ENCODE measurements at places on chromosomes 11 and 22.

DNA sequence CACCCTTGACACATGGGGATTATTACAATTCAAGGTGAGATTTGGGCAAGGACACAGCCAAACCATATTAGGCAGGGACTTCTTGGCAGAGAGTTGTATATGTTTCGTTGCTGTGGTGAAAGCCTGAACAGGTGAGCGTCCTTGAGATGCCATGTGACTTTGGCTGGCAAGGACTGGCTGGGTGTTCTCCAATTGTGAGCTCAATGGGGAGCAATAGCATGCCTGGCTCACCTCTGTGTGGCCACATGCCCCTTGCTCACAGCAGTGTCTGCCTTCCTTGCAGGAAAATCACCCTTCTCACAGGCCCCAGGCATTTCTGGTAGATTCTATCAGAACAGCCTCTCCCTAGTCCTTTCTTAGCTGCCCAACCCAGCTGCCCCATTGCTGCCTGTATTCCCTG, 105.5 kb downstream of the PARVA start:
- no peak for DNase-seq

DNA sequence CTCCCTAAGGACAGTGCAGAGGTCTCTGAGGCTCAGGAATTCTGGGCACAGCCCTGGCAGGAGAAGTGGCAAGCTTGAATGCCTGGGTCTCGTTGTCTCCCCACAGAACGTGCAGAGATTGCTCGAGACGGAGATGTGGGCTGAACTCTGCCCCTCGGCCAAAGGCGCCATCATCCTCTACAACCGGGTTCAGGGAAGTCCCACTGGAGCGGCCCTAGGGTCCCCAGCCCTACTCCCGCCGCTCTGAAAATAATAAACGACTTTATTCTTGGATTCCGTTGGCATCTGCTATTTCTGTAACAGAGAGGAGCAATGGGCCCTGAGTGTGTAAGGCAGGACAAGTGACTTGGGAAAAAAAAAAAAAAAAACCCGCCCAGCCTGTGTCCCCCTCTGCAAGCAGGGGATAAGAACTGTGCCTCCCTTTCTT, 591 bp upstream of the DNAJC4 start:
- DNase-seq, result no peak

GRCh38 chr11:21810650-21811049, 382.2 kb upstream of the ANO5 start:
- DNase-seq, result no peak

DNA sequence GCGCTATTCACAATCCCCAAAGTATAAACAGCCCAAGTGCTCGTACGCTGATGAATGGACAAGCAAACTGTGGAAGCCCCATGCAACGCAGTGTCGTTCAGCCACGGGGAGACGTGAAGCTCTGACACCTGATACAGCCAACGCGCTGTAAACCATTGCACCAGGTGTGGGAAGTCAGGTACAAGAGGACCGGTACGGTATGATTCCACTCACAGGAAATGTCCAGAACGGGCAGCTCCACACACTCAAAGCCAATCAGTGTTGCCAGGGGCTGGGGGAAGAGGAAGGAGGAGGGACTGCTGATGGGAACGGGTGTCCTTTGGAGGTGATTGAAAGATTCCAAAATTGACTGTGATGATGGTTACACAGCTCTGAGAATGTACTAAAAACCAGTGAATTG, 64.5 kb downstream of the BRD1 start:
- DNase-seq, result no peak

GRCh38 chr11:70080763-70081162, 2.6 kb downstream of the ANO1 start:
- DNase-seq, result no peak

DNA sequence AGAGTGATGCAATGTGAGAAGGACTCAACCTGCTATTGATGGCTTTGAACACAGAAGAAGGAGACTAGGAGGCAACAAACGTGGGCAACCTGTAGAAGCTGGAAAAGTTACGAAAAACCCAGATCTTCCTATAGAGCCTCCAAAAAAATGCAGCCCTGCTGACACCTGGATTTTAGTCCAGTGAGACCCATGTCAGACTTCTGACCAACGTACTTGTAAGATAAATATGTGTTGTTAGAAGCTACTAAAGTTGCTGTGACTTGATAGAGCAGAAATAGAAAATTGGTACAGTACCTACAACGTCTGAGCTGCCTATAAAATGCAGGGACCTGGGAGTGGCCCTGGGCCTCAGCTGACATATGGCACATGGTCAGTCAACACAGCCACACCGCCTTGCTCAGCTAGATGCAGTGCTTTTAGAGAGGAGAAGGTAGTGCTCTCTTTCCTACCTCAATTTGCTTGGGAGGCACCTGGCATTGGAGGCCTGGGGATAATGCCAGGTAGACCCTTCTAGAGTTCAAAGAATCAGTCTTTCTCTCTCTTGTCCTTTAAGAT, 97.4 kb downstream of the ARL14EP start:
- DNase-seq, result no peak

DNA sequence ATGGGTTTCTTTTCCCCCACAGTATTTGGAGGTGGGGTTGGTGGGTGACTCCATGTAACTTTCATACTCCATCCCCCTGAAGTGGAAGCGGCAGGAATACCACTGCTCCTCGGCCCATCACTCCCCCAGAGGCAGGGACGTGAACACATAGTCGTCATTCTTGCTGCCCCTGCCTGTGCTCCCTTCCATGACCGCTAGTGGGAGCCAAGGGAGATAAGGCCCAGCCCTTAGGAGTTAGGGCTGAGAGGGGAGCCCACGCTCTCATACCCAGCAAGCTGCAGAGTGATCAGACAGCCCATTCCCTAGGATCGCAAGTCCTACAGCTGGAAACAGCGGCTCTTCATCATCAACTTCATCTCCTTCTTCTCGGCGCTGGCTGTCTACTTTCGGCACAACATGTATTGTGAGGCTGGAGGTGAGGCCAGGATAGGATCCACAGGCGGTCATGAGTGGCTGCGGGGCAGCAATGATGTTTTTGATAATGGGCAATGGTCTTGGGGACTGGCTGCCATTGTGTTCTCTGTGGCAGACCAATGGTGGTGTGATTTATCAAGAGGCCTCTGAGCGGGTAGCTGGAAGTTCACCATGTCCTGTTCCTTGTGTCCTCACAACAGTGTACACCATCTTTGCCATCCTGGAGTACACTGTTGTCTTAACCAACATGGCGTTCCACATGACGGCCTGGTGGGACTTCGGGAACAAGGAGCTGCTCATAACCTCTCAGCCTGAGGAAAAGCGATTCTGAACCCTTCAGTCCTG, 15.9 kb downstream of the RHOG start:
- peak; percentile 58 for DNase-seq

DNA sequence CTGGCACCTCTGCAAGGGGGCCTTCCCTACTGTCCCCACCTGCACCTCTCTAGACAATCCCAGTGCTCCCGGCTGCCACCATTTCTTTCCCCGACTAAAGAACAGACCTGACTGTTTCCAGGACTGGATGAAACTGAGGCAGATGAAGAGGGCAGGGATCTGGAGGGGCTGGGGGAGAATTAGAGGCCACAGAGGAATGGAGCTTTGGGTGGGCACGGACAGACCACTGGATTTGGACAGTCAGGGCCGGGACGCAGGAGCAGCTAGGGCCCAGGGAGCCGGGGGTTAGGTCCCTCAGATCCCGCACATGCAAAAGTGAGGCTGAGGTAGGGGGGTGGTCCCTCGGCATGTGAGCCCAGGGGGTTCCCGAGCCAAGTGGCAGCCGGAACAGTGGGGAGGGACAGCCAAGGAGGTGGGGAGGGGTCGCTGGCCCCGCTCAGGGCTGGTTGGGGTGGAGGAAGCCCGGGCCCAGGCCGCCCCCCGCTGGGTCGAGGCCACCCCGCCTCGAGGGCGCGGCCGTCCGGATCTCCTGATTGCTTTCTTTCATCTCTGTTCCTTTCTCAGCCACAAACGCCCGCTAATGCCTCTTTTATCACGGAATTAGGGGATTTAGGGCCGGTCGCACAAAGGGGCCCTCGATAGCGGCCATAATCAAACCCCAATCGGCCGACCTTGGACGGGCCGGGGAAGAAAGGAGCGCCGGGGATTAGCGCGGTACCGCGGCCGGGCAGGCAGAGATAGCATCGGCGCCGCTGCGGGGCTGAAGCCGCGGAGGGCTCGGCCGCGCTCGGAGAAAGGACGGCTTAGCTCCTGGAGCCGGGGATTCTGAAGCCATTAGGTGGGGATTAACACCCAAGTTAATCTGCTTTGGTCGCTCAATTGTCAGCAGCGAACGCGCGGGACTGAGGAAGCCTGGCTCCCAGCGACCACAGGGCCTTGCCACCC, 9.3 kb downstream of the SLC25A1 start:
- DNase-seq, result no peak

DNA sequence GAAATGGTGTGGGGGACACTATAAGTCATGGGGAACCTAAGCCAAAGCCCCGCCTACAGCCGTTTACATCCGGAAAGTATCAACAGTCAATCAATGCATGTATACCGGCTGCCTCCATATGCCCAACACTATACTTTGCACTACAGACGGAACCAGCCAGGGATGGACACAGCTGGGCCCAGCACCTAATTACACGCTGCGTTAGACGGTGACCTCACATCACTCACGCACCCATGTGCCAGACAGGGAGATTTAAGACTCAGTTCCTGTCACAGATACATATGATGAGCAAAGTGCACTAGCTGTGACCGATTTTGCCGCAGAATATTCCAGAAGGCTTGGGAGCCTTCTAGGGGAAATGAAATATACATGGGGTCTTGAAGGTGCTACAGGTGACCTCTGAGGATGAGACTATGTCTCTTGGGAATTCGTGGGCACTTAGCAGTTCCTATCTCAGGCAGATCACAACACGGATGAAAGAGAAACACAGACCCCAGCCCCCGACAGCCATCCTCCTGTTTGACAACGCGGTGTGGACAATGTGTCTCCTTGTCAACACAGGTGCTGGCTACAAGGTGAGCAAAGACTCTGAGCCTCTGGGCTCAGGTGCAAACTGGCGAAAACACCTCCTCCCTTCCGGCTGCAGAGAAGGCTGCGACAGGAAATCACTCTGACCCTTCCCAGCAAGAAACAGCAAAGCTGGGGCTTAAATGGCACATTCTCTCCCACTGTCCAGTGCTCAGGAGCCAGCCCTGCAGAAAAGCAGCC, 8.0 kb downstream of the AHNAK start:
- no peak for DNase-seq

DNA sequence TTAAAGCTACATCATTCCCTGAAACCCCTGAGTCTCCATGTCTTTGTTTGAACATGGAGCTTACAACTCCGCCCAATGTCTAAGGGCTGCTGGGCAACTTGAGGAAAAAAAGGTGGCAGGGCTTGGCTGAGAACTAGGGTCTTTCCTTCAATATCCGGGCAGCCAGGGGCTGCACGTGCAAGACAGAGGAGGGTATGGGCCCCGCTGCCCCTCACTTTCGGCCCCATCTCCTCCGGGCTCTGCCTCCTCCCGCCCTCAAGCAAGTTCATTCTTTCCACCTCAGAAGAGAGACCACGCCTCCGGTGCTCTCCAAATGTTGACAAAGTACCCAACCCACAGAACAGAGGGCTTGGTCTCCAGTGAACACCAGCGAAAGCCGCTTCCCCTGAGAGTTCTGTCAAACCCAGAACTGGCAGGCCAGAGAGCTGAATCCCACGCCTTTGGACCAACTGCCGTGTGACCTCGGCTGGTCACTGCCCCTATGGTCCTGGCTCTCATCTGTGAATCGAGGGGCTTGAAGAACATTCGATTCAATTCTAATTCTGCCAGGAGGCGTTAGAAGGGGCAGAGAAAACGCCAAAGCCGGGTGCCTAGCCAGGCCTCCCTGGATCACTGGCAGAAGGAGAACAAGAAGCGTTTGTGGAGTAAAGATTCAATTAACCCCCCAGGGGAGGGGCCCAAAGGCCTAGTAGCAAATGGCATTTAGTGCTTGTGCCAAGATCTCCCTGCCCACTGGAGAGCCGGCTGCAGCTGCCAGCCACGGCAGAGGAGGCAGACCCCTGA, 7.3 kb downstream of the PDGFB start:
- DNase-seq, result no peak

DNA sequence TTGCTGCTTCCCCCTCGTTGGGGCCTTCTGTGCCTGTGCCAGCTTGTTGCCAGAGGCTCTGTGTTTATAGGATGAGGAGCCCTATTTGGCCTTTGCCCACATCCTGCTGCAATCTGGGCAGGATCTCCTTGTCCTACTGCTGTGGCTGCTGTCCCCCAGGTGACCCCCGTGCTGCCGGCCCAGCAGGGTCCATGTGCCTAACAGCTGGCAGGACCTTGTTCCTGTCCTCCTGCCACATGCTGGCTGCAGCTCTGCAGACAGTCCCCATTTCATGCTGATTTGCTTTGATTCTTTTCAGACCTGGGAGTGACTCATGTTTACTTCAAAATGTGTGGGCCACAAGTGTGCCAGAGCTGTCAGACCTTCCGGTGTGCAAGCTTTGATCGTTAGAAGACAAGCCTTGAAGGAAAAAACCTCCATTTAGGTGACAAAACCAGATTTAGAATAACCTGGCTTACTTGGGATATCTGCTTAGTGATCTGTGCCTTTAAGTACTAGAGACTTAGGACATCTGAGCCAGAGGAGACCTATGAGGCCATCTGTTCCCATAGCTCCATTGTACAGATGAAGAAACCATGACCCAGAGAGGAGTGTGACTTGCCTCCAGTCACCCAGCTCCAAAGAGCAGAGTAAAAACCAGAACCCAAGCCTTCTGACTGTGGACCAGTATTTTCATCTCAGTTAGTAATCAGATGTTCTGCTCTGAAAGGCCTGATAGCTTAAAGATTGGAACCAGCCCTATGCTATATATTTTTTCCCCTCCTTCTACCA, 11.1 kb downstream of the NAV2 start:
- DNase-seq, result peak; percentile 42

DNA sequence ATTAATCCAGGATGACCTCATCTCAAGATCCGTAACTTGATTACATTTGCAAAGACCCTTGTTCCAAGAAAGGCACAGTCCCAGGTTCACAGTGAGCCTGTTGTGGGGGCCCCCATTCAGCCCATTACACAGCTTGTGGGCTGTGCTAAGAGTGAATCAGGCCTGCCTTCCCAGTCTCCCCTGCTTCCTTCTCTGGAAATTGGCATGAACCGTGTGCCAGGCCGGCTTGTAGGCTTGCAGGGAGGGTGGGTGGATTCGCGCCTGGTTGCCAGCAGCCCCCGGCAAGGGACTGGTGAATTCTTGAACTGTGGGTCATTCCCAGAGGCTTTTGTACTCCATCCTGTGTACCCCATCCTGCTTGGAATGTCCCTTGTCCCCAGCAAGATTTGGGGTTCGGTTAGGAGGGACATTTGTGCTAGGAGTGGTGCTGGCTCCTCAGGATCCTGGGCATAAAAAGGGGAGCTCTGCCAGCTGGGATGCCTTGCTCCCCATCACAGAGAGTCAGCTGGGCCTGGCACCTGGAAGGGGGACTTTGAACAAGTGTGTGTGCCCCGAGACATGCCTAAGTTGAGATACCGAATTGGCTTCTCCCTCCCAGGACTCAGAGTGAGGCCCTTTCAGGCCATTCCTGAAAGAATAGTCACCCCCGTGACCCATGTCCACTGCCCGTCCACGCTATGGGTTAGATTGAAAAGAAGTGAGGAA, 818.2 kb downstream of the BRD1 start:
- DNase-seq, result no peak

- DNase-seq, result no peak
Observed at GRCh38 chr11:43823316-43823715, 57.3 kb upstream of the ALKBH3 start.

Measured in effector memory CD4-positive, alpha-beta T cell (primary cell).